ENCODE measurements at places on chromosomes 12 and 14.

DNA sequence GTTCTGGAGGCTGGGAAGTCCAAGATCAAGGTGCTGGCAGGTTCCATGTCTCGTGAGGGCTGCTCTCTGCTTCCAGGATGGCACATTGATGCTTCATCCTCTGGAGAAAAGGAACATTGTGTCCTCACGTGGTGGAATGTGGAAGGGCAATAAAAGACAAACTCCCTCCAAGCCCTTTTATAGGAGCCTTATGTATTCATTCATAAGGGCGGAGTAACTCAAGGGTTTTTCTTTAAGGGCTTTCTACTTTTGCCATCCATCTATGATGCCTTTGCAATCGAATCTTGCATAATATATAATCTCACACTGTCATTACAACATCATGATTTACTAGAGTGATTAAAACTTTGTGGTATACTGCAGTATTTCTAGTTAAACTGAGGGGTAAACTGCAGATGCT lies 132.7 kb upstream of the DDHD1 start:
- no peak for DNase-seq

DNA sequence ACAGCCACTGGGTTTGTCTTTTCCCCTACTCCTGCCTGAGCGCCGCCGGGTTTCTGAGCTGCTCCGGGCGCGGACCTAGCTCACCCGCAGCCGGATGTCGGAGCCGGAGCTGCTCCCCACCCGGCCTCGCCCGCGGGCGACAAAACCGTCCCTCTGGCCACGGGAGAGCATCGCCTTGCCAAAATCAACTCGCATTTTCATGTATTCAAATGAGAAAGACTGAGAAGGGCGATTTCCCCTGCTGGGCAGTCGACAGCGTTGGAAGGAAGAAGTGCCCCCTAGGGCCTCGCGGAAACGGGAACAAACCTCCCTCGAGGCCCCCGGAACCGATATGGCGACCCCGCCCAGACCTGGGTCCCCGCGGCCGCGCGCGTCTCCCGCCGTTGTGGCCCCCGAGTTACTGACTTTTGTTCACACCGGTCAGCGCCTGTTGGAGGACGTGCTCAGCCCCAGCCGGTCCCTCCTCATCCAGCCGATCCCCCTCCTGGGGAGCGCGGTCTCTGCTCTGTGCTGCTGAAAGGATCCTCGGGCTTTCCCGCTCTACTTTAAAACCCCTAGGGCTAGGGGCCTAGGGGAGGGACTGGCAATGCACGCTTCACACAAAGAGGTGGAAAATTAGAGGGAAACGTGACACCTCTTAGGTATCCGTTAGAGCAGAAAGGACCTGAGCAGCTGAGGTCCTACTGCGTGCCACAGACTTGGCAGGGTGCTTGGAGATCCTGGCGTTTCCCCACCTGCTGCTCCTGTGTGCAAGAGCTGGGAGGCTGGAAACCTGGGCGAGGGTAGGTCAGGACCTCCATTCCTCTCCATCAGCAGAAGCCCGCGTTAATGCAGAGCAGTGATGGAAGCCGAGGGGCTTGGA lies 4.3 kb downstream of the TTC6 start:
- no peak for DNase-seq

- no peak for DNase-seq
These were observed 847 bp downstream of the CCDC59 start for GRCh38 chr12:82357340-82357739.

GRCh38 chr14:75811872-75812499 lies 150.9 kb downstream of the TTLL5 start:
- DNase-seq: peak; percentile 49

DNA sequence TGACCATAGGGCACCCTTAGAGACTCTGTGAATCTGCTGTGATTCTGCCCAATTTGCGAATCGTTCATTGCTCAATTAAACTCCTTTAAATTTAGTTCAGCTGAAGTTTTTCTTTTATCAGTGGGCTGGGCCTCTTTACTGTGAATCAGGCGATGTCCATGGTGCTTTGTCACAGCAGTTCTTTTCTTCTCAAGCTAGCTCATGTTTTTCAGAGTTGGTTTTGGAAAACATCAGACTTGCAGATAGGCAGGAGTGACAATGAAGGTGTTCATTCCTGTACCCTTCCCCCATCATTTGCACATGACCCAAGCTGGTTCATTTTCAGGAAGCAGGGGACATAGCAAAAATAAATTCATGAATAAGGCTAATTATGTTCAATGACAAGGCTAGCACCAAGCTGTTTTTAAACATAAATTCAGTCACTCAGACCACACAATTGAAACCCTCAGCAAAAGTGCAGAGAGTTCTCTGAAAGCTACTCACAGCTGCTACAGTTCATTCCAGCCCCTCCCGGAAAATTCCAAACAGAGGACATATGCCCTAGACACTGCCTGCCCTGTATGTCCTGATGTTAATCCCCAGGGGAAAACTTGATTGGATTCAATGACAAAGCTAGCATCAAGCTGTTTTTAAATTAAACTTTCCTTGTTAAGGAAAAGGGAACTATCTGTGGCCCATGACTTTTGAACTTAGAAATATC lies 383.3 kb downstream of the C12orf75 start:
- no peak for DNase-seq

DNA sequence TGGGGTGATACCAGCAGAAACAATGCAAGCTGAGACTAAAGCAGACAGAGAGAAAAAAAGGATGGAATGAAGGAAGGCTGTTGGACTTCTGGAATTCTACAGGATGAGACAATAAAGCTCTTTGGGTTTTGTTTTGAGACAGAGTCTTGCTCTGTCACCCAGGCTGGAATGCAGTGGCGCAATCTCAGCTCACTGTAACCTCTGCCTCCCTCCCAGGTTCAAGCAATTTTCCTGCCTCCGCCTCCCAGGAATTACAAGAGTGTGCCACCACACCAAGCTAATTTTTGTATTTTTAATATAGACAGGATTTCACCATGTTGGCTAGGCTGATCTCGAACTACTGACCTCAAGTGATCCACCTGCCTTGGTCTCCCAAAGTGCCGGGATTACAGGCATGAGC lies 115.4 kb downstream of the EXOC5 start:
- no peak for DNase-seq

DNA sequence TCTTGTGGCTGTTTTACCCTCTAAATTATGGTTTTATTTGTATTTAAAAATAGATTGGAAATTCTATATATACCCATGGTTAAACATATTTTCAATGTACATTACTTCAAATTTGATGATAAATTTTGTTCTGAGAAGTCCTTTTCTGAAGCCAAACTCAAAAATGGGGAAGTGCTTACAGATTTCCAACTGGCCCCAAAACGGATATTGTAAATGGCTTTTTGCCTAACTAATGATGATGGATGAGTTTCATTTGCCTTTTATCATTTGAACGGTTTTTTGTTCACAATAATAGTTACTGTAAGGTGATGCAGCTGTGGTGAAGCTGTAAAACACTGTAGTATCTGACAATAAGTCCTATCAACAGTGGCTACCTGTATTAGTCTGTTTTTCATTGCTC lies 136.9 kb downstream of the FUT8 start:
- DNase-seq: no peak

GRCh38 chr14:102592763-102593060 lies 263 bp downstream of the RCOR1 start:
- no peak for DNase-seq

- no peak for DNase-seq
These were observed 50.3 kb upstream of the KITLG start for GRCh38 chr12:88630561-88630960.

- DNase-seq: peak; percentile 32
These were observed 311.5 kb downstream of the NOVA1 start for GRCh38 chr14:26286081-26286912.

DNA sequence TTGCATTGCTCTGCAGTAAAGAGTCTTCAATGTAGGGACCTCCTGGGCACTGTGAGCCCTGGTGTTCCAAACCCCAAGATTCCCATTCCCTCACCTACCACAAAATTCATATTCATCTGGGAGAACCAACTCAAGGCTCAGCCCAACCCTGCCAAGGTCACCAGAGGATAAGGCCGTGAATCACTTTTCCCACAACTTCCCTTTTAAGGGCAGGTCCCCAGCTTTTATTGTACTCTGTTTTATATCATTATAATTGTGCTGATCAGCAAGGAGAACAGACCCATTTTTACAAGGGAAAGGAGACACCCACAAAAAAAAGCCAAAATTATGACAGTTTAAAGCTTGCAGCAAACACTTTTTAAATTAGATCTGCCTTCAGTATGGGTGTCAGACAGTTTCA lies 363.0 kb upstream of the FKBP4 start:
- no peak for DNase-seq

DNA sequence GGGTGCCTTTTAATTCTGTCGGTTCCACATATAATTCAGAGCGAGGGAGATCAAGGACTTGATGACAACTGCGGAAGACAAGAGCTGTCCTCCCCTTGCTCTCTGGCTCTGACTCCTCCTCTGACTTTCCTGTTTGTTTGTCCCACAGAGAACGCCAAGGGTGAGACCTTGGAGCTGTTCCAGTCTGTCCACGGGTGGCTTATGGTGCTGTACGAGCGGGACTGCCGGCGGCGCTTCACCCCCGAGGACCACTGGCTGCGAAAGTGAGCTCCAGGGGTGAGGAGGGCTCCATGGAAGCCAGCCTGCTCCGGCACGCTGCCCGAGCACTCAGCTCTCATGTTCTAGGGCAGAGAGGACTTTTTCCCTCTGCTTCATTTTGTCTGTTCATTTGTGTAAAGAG lies 32.8 kb downstream of the UBE3B start:
- DNase-seq: no peak

GRCh38 chr14:79712302-79712950 lies 498.9 kb downstream of the DIO2 start:
- DNase-seq: no peak

DNA sequence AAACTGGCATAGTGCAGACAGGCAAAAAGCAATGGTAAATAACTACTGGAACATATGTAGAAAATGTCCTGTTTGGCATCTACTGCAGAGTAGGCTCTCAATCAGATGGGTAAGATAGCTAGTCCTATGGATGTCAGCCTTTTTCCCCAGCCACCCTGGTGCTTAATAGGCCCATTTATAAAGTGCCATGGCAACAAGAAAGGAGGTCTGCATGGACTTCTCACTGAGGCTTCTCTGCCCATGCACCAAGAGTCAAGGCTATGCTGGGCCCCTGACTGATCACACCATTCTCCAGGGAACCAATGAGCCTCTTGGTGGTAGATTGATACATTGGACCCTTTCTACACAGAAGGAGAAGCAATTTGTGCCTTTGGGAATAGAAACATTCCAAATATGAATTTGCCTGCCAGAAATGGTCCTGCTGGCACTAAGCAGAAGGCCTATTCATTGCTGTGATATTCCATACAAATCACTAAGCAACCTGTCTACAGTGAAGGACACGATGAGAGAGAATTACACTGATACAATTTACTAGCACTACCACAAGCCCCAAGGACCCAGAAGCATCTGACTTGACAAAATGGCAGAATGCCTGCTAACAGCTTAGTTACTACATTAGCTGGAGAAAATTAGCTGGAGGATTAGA lies 43.8 kb downstream of the RESF1 start:
- DNase-seq: no peak

- no peak for DNase-seq
These were observed 124.0 kb upstream of the TBX5 start for GRCh38 chr12:114529966-114530365.

GRCh38 chr14:35281341-35281740 lies 10.8 kb upstream of the PSMA6 start:
- DNase-seq: no peak

DNA sequence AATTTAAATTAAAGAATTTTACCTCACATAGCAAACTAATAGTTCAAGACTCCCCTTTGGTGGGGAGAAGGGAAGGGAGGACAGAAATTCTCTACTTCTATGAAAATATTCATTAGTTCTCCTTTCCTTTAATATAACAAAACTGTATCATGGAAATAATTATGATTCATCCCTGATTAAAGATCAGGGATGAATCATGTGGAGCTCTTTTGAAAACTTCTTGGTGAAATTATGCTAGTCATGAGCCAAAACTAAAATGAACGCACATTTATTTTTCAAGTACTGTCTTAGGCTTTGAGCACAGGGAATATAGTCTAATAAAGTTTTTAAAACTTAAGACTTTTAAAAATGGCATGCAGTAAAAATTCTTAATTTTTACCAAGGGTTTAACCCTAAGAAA lies 17.1 kb downstream of the TMBIM4 start:
- no peak for DNase-seq

GRCh38 chr14:98122527-98122926 lies 1149.5 kb downstream of the BCL11B start:
- DNase-seq: no peak

GRCh38 chr14:96198430-96199130 lies 6.1 kb upstream of the BDKRB2 start:
- no peak for DNase-seq

DNA sequence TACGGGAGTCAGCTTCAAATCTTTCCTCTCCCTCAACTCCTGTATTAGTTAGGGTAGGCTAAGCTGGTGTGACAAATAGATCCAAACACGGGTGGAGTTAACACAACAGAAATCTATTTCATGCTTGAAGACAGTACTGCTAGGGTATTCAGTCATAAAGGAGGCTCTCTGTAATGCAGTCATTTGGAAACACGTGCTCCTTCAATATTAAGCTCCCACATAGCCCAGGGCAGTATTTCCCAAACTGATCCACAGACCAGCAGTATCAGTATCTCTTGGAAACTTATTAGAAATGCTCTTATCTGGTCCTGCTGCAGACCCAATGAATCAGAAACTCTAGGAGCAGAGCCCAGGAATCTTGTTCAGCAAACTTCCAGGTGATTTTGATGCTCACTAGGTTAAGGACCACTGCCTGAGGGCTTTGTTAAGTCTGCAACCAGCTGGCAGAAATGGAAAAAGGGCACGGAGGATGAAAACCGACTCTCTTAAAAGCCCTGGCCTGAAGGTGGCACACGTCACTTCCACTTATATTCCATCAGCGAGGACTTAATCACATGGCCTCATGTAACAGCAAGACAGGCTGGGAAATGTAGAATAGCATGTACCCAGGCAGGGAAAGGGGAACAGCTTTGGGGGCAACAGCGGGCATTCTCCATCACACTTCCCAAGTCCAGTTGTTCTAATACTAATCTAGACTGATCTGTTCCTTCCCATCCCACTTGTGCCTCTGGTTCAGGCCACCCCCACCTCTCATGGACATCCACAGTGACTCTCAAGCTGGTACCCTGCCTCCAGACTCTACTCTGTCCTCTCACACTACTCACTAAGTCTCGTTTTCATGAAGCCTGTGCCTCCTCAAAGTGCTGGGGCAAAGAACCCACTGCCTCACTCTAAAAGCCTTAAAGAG lies 38.2 kb upstream of the RIC8B start:
- DNase-seq: no peak

- peak; percentile 20 for DNase-seq
These were observed 693.0 kb downstream of the NRXN3 start for GRCh38 chr14:78863143-78863542.

- no peak for DNase-seq
These were observed 19.3 kb downstream of the PPP2R5E start for GRCh38 chr14:63523735-63524426.

DNA sequence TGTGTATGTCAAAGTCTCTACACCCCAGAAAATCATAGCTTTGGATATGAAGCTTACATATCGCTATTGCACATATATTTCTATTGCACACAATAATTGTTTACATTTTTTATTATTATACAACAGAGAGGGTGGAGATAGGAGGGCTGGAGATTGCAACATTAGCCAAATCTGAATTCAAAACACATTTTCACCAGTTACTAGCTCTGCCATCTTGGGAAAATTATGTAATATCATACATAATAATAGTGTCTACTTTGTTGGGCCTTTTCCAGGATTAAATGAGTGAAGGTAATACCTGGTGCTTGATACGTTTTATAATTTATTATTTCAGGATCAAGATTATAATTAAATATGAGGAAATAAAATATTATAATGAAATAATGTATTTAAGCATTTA lies 507.4 kb upstream of the TBX3 start:
- DNase-seq: no peak

GRCh38 chr14:74612350-74613021 lies 449 bp upstream of the LTBP2 start:
- DNase-seq: peak; percentile 90

Data from hindlimb muscle (tissue), 1 donor.